ENCODE measurements at places on chromosomes 2 and 18. TPM values are rescaled to one million over a fixed set of nuclear protein-coding genes. Genes with fewer than 3 reads are reported as not detected.

Gene FHOD3
- 1.0 TPM for total RNA-seq

GRCh38 chr2:224847961-224848850, 132.0 kb upstream of the CCDC195 start:
- no peak overlapping the region for H3K4me3 ChIP-seq
- no peak overlapping the region for H3K27ac ChIP-seq
- H3K27me3 ChIP-seq: no peaks in the 10 kb centered on the region
- DNase-seq: peak; percentile 36
- peaks cover 3% of the 10 kb centered on the region for H3K4me1 ChIP-seq

DNA sequence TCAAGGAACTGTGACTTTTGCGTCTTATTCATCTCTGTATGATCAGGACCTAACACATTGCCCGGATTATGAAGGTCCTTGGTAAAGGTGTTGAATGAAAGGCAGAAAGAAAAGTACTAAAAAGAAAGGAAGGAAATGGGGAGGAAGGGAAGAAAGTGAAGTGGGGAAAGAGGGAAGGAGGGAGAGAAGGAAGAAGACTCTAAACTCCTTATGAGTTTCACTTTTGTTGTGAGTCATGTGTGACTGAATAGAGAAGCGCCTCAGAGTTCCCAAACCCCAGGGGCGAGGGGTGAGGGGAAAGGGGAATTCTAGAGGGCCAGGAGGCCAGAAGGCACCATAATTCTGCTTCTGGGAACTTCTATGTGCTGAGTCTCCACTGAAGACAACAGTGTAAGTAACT, 30.9 kb upstream of the OSBPL6 start:
- no peak for DNase-seq
- no peaks in the 10 kb centered on the region for H3K36me3 ChIP-seq

GRCh38 chr2:58574873-58575272, 333.7 kb upstream of the FANCL start:
- DNase-seq: no peak
- H3K4me1 ChIP-seq: no peaks in the 10 kb centered on the region
- H3K4me3 ChIP-seq: no peak overlapping the region
- no peaks in the 10 kb centered on the region for H3K36me3 ChIP-seq
- no peak overlapping the region for H3K27ac ChIP-seq

DNA sequence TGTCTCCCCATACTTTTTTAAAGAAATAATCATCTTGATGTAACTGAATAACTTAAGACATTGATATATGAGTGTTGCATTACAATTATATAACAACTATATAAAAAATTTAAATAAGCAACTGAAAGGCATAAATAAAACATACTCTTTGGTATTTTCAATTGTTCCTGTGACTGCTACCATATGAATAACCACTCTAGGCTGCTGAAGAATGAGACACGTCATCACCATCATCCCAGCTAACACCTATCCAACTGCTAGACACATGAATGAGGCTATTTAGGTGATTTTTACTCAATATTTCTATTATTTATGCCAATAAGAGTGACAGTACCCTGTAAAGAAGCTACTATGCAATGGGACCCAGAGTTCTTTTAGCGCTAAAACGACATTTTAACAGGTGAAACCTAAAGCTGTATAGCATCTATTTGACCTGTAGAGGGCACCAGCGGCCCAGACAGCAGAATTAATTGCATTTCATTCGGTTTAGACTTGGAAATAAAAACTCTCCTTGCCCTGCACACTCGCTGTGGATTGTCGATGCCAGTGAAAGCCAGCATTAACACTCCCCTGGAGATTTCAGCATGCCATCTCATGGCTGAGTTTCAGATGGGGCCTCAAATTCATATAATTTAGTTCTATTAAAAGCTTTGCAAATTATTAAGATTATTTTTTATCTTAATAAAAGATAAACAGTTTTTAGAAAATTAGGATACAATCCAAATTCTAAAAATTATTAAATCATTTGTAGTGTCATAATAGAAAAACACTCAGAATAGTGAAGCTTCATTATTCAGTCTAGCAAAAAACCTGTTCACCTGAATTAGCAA, 89.4 kb upstream of the MAP2 start:
- peak; percentile 26 for DNase-seq
- H3K27me3 ChIP-seq: no peaks in the 10 kb centered on the region
- no peaks in the 10 kb centered on the region for H3K4me1 ChIP-seq
- H3K27ac ChIP-seq: no peak overlapping the region
- H3K4me3 ChIP-seq: no peak overlapping the region

DNA sequence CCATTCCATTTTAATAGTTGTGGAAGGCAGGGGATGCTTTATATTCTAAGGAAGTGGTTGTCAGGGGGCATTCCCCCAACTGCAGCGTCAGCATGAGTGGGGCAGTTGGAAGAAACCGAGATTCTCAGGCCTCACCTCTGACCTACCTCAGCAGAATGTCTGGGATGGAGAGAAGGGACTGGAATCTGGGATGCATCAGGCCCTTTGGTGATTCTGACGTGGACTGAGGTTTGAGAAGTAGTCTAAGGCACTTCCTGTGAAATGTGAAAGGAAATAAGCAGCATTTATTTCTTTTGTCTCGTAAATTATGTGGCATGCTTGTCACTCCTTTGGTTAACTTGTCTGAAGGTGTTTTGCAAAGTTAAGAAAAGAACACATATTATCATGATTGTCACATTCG, 540.7 kb upstream of the NETO1 start:
- no peak for DNase-seq
- no peaks in the 10 kb centered on the region for H3K36me3 ChIP-seq
- H3K27me3 ChIP-seq: no peaks in the 10 kb centered on the region
- no peaks in the 10 kb centered on the region for H3K4me1 ChIP-seq
- no peak overlapping the region for H3K4me3 ChIP-seq

GRCh38 chr2:239813261-239814115, 211.7 kb downstream of the NDUFA10 start:
- no peak for DNase-seq
- H3K4me3 ChIP-seq: no peak overlapping the region
- H3K36me3 ChIP-seq: no peaks in the 10 kb centered on the region
- H3K4me1 ChIP-seq: peaks cover 14% of the 10 kb centered on the region

DNA sequence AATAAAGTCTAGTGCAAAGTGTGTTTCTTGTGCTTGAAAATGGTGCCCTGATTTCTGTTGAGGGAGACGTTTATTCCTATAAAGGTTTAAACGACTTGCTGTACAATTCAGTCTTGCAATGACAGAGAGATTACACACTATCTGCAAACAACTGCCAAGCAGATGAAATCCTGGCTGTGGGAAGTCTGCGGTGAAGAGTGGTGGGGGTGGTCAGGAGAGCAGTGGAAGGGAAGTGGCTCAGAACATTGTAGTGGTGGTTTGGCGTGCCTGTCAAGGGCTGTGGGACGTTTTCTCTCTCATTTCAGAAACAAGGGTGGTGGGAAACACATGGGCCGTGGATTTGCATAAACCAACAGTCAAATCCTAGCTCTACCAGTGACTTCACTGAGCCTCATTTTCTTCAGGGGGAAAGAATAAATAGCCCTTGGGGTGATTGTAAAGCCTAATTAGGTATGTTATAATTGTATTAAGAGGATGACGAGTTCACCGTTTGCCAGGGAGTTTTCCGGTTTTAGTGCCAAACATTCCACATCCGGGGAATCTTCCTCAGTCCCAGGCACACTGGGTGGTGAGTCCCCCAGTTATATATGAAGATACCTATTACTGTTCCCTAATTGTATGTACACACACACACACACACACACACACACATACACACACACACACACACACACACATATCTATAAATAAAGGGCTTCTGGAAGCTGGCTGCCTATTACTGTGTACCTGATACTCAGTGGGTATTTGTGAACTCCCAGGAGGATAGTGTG, 115.0 kb downstream of the SPTBN1 start:
- peak overlapping the region; percentile 83 for H3K27ac ChIP-seq
- no peak overlapping the region for H3K4me3 ChIP-seq
- no peaks in the 10 kb centered on the region for H3K36me3 ChIP-seq
- H3K27me3 ChIP-seq: no peaks in the 10 kb centered on the region
- DNase-seq: peak; percentile 74

- no peaks in the 10 kb centered on the region for H3K4me1 ChIP-seq
- H3K4me3 ChIP-seq: no peak overlapping the region
- H3K27ac ChIP-seq: no peak overlapping the region
These were observed 12.4 kb upstream of the ANKRD44 start for GRCh38 chr2:197322724-197323720.

GRCh38 chr18:27062802-27063201, 122.3 kb downstream of the CHST9 start:
- H3K36me3 ChIP-seq: no peaks in the 10 kb centered on the region
- H3K27ac ChIP-seq: no peak overlapping the region
- H3K27me3 ChIP-seq: no peaks in the 10 kb centered on the region
- no peaks in the 10 kb centered on the region for H3K4me1 ChIP-seq
- no peak for DNase-seq
